ENCODE measurements at places on chromosomes 16 and 17.

DNA sequence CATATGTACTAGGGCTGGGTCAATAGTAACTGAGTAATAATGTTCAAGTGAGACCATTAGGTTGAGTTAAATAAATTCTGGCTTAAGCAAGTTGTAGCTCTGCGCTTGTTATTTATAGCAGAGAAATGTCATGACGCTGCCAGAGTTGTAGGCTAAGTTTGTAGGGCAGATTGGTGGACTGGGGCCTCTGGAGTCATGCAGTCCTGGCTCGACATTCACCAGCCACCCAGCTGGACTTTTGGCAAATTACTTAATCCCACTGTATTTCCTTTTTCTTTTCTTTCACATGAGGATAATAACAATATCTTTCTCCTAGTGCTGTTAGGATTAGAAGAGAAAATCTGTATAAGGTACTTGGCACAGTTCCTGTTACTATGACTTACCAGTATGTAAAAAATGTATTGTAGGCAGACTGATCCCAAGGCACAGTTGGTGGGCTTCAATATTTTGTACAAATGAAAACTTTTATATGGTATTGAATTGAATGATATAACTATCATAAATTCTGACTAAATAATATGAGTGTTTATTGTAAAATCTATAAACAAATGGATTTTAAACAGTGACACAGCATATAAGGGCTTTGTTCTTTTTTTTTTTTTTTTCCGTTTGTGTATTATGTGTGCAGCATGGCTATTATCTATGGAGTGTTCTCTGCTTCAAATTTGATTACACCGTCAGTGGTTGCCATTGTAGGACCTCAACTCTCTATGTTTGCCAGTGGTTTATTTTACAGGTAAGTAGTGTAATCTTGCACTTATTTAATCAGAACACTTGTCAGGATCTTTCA, 2.6 kb downstream of the MFSD11 start:
- no peak for DNase-seq

DNA sequence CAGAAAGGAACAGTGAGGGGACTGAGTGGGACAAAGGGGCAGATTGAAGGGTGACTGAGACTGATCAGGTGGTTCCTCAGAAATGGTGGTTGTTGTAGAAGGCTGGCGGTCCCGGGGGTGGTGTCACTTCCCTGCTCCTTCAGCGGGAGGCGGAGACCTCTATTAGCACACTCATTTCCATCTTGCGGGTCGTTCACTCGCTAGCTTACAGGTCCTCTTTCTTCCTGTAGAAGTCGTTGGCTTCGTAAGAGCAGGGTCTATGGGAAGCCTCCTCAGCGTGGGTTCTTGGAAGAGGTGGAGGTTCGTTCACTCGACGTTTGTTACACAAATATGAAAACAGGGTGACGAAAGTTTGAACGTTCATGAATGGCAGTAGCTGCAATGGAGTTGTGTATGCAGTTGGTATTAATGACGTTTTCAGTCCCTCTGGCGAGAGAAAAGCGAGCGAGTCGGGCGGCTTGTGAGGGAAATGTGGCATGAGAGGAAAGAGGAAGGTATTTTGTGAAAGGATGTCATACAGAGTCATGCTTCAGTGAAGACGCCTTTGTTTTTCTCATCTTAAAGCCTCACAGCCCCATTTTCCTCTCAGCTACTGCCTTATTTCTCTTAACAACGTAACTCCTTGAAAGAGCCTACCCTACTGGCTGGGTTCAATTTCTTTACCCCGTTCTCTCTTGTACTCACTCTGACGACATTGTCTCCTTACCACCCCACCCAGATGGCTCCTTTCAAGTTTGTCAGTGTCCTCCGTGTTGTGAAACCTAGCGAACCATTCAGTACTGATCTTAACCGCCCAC, 667 bp downstream of the EFCAB13 start:
- DNase-seq: peak; percentile 33

GRCh38 chr17:76013377-76013932, 12.8 kb downstream of the CDK3 start:
- DNase-seq: no peak

DNA sequence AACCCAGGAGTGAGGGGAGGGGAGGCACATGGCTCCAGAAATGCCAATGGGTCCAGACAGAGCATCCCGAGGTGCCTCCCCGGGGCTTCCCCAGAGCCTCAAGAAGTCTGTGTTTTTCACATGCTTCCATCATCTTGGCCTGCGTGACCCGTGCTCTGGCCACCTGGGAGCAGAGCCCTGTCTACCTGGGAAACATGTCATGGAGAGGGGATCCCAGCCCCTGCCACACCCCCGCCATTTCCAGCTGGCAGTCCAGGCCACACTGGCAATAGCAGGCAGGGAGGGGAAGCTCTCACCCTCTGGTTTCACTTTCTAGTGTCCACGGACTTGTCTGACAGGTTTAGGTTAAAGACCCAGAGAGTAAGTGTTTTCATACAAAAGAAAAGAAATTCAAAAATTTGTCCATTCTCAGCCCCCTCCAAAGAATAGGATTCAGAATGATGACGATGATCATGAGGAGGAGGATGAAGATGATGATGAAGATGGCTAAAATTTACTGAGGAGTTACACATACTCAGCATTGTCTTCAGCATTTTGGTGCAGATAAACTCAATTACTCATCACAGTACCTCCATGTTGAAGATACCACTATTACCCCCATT, 9.0 kb downstream of the SMIM5 start:
- no peak for DNase-seq

- DNase-seq: no peak
These were observed 58.6 kb downstream of the MMD start for GRCh38 chr17:55363033-55363432.

GRCh38 chr17:71260366-71260940, 860.4 kb upstream of the SOX9 start:
- no peak for DNase-seq

DNA sequence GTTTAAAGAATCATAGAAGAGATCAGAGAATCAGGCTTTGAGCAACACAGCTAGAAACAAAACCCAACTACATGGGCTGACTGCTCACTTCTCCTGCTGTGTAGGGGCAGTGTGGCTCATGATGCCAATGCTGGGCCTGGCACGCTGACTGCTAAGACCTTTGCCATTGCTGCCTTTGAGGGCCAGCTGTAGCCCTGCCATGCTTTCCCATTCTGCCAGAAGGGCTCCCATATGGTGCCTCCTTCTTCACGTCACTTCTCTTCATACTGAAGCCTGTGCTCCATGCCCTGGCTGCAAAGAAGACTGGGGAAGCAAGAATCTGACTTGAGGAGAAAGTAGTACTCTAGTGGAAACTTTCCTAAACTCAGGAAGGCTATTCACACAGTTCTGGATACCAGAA, 232.9 kb downstream of the UTP18 start:
- DNase-seq: no peak

DNA sequence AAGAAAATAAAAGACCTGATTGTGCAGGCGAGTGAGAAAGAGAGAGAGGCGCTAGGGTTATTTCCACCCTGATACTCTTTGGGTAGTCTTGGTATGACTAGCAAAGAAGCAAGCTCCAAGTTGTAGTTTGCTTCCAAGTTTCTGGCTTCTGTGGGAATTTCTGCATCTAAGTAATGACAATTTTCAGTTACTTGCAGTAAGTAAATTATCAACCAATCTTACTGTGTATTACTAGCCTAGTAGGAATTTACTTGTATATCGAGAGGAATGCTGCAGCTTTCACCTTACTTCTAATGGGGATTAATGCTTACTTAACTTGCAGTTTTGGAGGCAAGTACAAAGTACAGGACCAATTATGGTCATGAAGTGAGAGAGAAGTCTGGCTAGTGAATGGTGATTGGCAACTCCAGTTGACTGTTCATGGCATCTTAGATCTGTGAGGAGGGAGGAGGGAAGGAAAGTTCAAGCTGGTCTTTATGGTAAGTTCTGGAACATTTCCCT, 31.9 kb downstream of the TENT4B start:
- no peak for DNase-seq

GRCh38 chr17:41627316-41628072, 3.1 kb upstream of the KRT17 start:
- no peak for DNase-seq

DNA sequence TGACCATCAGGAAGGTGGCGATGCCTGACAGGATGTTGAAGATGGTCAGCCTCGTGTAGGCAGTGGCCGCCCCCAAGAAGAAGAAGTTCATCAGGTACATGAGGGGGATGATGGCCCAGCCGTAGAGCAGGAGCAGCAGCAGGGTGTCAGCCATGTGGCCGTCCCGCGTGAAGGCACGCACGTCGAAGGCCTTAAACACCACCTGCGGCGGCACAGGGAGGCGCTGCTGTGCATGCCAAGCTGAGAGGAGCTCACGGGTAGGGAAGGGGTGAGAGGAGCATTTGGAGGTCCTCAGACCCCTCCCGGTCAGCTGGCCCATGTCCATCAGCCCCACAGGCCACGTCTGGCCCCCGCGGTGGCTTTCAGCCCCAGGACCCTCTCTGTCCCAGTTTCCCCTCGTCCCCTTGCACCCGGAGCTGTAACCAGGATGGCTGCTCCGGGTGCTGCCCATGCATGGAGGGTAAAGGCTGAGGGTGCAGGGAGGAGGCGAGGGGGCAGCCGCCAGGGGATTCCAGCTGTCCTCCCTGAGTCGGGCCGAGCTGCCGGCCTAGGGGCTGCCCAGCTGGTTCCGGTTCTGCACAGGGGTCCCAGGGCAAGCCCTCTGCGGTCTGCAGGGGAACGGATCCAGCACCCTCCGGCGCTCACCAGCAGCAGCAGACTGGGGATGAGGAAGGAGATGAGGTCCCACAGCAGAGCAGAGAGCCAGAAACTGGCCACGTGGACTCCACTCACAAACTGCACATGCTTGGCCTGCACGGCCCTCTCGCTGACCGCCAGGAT, 17.1 kb upstream of the RNPS1 start:
- no peak for DNase-seq

Measured in hematopoietic multipotent progenitor cell treated with erythropoietin and hydrocortisone succinate and interleukin-3 and kit ligand, for 17 days (in vitro differentiated cells).